AG08396 (cell line): ENCODE measurements at places on chromosomes 3 and 15.

DNA sequence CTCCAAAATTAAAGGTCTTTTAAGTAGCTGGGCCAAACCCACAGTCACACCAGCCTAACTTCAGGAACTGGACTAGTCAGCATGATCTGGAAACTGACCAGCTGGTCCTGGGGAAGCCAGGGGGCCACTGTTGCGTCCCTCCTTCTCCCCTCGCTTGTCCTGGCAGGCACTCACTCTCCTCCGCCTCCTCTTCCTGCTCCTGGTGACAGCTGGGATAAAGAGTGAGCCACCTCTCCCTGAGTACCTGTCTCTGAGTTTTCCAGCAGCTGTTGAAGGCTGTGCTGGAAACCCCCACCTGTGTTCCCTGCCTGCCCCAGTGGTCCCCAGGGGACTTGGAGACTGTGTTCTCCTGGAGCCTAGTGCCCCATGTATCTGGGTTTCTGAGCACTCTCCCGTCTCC lies 56.0 kb downstream of the FGD5 start:
- DNase-seq = no peak

- DNase-seq = no peak
Measured at GRCh38 chr15:47326410-47327333, 390.6 kb upstream of the SEMA6D start.

- no peak for DNase-seq
Measured at GRCh38 chr3:178146406-178146831, 389.8 kb upstream of the KCNMB2 start.

GRCh38 chr3:179156775-179157174 lies 8.6 kb downstream of the PIK3CA start:
- no peak for DNase-seq

- no peak for DNase-seq
Measured at GRCh38 chr3:53531749-53532148, 37.3 kb downstream of the CACNA1D start.

DNA sequence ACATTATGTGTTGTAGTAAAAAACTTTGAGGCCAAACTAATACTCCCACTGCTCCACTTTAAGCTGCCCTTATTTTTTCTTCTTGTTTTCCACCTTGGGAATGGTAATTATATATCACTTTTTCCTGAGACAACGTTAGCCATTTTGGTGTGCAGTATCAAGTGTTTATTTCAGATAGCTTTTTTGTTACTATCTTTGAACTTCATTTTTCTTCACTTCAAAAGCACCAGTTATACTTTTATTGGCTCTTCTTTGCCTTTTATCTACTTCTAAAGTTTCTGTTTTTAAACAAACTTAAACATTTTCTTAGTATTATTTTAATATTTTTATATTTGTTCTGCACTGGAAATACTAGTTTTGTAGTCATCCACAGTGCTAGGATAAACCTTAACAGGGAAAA lies 6.5 kb downstream of the TOPAZ1 start:
- DNase-seq = no peak

- DNase-seq = peak; percentile 45
Measured at GRCh38 chr15:60423537-60423936, 25.8 kb upstream of the ANXA2 start.

DNA sequence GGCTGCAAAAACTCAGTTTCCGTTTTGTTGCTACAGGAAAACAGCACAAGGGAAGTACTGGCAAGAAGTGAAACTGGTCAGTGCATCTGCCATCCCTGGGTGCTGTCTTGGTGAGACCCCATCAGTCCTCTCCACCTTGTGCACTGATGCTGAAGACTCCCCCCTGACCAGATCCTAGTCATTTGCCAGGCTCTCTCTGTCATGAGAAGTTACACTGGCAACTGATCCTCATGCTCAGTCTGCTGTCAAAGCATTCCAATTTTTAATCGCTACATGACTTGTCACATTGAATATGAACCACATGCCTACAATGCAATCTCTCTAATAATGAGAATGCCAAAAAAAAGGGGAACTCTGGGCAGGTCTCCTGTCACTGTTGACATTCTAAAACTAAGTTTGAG lies 296.5 kb downstream of the ZIC1 start:
- DNase-seq = no peak

DNA sequence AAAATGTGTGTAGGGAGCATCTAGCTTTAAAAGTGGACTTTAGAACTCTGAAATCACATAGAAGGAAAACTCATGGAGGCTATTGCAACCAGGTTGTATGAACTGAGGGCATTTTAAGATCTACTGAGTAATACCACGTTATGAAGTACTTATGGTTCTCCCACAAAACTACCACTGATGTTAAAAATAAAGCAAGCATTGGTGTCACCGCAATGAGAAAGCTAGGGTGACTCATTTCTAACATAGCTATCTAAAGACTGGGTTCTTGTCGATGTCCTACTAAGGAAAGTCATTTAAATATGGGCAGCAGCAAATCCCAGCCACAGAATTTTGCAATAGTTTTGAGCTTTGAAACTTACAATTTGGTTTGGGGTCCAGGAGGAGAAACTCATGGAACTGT lies 584.8 kb downstream of the DIPK2A start:
- DNase-seq = no peak

DNA sequence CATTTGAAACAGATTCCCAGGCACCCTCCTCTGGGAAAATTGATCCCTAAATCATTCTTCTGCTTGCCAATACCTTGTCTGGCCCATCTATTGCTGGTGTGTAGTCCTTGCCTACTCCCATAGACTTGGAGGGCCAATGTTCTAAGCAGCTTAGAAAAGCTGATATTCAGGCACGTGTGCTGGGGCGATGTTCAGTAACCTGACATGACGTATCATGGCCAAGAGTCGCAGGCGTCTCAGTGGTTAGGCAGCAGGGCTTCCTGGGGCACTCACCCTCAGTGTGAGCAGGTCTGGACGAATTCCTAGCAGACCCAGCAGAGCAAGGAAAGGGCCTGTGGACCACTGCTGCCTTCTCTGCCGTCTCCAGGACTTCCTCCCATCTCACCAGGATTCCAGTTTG lies 21.6 kb downstream of the EPHB1 start:
- no peak for DNase-seq

DNA sequence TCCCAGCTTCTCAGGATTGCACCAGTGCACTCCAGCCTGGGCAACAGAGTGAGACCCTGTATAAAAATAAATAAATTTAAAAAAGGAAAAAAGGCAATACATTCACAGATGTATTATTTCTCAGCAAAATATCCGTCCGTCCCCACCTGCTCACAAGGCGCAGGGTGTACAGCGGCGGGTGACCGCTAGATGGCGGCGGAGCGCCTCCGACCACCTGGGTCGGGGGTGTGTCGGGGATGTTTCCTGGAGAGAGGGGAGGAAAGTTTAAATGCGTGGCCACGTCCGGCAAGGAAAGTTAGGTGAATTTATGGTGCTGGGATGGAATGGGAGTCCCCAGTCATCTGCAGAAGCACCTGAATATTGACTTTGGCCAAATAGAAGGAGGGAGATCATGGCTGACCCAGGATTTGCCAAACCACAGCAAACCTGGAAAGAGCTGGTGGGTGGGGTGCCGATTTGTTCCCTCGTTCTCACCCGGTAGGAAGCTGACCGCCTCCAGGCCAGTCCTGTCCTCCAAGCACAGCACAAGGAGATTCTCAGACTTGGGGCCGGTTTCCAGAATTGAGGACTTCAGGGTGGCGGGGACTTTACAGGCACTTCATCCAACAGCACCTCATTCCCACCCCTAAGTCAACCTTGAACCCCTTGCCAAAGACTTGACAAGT lies 88.3 kb downstream of the TMEM266 start:
- DNase-seq = peak; percentile 66

DNA sequence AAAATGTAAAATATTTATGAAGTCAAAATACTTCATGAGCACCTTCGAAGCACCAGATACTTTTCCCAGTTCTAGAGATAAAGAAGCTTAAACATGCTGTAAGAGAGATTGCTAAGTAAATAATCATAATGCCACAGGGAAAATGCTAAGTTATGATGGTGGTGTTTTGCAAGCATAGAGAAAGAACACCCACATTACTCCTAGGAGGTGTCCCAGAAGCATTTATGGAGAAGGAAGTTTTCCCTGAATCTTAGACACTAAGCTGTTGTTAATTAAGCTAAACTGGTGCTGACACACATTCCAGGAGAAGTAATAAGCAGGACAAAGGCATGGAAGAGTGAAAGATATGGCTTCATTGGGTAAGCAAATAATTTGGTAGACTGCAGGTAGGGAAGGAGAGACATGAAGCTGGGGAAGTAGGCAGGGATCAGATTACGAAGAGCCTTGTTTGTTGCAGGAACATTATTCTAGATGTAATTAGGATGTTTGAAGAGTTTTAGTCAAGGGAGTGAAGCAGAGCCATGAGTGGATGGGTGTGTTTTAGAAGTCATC lies 40.4 kb upstream of the CHMP2B start:
- no peak for DNase-seq

GRCh38 chr15:31387479-31388118 lies 61.0 kb downstream of the KLF13 start:
- DNase-seq = no peak

GRCh38 chr3:145286937-145287336 lies 874.0 kb downstream of the PLOD2 start:
- no peak for DNase-seq

GRCh38 chr3:148991219-148992026 lies at the start of gene GYG1:
GYG1 (plus strand) TSS chr3:148991540; CDS start chr3:148991641, 101 bp downstream.
- DNase-seq = peak; percentile 95

- peak; percentile 40 for DNase-seq
Measured at GRCh38 chr3:36707623-36708409, 56.5 kb downstream of the DCLK3 start.

DNA sequence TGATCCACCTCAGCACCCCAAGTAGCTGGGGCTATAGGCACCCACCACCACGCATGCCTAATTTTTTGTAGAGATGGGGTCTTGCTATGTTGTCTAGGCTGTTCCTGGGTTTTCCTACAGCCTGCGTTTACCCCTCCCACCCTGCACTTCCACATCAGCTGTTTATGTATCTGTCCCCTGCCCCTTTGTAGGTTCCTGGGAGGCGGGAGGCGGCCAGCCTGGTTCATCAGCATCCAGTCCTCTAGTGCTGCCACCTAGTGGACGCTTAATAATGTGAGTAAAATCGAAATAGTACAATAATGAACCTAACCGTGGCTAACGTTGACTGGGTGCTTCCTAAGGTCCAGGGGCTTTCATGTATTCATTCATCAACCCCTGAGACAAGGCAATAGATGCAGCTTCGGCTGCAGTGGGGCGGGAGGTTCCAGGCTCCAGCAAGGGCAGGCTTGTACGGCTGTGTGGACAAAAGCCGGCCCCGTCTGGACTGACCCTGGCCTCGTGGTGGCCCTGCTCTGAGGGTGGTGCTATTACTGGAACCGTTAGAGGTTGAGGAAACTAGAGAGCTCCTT lies 1.2 kb upstream of the LCTL start:
- peak; percentile 78 for DNase-seq

GRCh38 chr15:83443076-83443847 lies 3.9 kb upstream of the SH3GL3 start:
- DNase-seq = no peak

DNA sequence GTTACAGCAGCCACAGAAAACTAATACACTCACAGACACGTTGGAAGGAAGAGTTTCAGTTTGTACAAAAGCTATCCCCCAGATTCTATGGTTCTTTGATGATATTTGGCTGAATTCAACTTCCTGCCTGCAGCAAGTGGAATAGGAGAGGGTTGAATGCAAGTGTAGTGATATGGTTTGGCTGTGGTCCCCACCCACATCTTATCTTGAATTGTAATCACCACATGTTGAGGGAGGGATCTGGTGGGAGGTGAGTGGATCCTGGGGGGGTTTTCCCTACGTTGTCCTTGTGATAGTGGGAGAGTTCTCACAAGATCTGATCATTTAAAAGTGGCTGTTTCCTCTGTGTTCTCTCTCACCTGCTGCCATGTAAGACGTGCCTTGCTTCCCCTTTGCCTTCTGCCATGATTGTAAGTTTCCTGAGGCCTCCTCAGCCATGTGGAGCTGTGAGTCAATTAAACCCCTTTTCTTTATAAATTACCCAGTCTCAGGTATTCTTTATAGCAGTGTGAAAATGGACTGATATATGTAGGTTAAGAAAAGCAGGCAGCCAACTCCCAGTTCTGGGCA lies 29.8 kb downstream of the NMNAT3 start:
- no peak for DNase-seq

DNA sequence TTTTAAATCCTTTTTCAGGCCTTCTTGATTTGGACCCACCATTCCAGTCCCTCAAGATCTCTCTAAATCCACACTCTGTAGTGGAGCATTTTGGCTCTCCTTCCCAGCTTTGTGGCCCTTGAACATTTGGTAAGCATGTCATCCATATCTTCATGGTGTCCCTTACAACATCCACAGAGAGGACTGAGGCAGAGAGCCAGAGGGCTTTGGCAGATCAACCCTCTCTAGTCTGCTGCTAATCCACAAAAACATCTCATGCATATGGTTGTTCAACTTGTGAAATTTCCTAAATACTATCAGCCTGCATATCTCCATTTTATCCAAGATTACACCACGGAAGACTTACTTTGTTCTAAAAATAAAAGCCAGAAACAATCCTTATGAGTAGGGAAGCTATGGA lies 23.2 kb downstream of the THRB start:
- DNase-seq = no peak

DNA sequence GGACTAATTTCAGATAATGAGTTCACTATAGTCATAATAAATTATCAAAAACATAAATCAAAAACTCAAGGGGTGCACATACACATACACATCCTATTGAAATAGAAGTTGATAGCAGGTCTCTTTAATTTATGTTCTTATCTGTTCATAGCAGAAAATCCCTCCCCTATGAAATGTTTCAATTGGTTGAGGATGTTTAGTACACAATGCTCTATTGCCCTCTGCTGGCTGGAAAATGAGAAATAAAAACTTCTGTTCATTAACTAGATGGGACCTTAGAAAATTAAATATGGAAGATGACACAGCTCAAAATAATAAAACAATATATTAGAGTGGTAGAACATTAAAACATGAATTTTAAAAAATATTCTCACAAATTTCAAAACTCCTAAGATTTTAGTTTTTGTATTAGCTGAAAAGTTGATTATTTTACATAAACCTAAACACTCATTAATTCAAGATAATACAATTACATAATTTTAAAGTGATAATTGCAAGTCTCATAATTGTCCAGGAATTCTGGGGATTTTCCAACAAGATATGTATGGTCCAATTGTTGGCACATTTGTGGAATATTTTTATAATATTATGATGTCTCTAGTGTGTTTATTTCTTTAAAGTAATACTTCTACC lies 735.0 kb downstream of the ROBO1 start:
- DNase-seq = no peak

DNA sequence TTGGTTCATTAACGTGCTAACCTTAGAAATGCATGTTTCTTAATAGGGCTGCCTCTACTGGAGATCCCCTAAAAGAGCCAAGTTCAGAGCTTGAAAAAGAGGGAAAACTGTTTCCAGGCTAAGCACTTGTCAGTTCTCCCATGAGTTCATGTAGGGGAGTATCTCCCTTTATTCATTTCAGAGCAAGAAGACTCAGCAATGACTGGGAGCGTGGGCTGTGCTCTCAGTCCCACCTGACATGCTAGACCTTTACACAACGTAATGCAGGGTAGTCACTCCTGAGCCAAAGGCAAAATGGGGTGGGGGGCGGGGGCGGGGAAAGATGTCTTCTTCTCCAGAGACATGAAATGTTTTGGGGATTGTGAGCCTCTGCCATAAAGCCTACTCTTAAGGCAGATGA lies 420.1 kb upstream of the MCTP2 start:
- no peak for DNase-seq
